ENCODE measurements at places on chromosomes 12 and 14.
A peak's percentile ranks its signal among the peaks of the same experiment; 100 is the strongest.

GRCh38 chr12:19539836-19540235 lies 100.5 kb downstream of the AEBP2 start:
- no peak for DNase-seq

DNA sequence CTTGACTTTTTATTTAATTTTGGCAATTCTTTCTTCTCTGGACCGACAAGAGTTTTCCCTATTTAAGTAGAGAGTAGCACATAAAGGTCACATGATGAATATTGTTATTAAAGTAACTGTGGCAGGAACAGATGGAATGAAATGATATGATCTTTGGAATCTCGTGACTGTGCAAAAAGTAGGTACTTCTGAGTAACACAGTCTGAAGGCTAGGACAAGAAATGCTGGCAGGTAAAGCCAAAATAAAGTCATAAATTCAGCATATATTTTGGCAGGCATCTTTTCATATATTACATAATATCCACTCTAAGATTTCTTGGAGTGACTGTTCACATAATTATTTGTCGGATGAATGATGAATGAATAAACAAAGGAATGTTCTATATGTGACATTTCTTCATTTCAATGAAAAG lies 121.4 kb downstream of the EFCAB11 start:
- DNase-seq = no peak

GRCh38 chr14:65772921-65773574 lies 360.5 kb downstream of the FUT8 start:
- DNase-seq = no peak

DNA sequence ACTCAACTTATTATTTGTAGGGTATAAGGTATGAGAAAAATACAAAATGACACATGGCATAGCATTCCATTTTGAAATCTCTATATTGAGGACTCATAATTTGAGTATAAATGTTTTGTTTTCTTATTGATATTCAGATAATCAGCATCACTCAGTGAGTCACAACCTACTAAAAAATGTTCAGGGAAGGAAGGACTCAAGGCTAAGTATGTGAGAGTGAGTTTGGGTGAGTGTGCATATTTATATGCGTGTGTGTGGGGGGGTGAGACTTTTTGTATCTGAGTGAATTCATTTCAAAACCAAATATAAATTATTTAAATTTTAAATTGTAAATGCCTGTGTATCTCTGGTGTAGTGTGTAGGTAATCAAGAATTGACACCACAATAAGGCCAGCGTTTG lies 87.8 kb upstream of the PRKD1 start:
- no peak for DNase-seq

- no peak for DNase-seq
Measured at GRCh38 chr12:116919706-116920485, 9.1 kb downstream of the FBXW8 start.

- DNase-seq = no peak
Measured at GRCh38 chr14:48582938-48583337, 907.5 kb upstream of the MDGA2 start.

- DNase-seq = no peak
Measured at GRCh38 chr12:124398578-124399227, 103.8 kb downstream of the RFLNA start.

DNA sequence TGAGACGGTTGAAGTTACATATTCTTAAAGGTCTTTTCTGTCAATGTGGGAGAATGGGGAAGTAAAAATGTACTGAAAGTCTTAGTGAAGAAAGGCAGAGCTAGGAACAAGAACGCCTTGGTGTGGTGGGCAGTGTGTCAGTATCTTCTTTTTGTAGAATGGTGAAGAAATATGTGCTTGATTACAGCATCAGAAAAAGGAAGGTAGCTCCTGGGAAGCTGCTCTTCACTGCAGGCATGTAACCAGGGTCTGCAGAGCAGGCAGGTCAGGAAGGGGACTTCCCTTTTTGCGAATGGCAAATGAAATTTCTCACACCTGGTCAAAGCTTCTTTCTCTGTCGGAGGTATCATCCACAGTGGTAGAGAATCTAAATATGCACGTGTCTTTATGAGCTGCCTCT lies 226.2 kb downstream of the ADAMTS20 start:
- no peak for DNase-seq

DNA sequence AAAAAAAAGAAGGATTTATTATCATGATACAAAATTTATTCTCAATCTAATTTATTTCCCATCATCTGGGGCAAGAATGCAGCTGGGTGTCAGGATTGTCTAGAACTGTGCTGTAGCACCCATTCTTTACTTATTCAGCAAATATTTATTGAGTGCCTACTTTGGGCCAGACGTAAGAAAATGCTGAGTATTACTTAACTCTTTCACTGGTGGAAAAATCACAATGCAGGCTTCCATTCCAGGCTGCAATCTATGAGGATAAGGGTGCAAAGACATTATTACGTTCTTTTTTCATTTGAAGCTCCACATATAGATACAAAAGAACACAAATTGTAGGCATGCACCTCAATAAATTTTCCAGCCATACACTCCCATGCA lies 86.0 kb upstream of the CDKN3 start:
- DNase-seq = no peak

DNA sequence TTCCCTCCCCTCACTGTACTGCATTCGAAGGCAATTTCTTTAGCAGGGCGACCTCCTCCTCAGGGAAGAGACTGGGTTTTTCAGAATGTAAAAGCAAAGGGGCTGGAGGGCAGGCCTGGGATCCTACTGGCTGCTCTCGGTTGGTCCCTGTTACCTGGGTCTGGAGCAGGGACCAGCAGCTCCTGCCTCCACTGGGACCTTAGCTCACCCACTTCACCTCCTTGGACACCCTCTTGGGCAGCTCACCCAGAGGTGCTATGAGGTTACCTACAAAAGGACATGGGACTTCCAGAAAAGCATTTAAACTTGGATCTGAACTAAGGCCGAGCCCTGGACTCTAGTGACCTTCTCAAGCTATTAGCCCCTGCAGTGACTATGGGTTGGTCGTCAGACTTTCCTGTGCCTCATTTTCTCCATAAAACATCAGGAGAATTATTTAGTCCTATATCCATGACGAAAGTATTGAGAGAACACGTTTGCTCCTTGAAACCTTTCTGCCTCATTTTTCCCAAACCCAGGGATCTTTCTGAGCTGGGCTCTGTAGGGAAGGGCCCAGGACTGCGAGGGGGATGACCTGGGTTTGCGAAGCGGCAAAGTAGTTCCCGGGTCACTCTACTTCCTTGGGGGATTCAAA lies 65.0 kb downstream of the FBXL14 start:
- DNase-seq = no peak

- DNase-seq = peak; percentile 49
Measured at GRCh38 chr14:92039063-92039718, 668 bp downstream of the TRIP11 start.

DNA sequence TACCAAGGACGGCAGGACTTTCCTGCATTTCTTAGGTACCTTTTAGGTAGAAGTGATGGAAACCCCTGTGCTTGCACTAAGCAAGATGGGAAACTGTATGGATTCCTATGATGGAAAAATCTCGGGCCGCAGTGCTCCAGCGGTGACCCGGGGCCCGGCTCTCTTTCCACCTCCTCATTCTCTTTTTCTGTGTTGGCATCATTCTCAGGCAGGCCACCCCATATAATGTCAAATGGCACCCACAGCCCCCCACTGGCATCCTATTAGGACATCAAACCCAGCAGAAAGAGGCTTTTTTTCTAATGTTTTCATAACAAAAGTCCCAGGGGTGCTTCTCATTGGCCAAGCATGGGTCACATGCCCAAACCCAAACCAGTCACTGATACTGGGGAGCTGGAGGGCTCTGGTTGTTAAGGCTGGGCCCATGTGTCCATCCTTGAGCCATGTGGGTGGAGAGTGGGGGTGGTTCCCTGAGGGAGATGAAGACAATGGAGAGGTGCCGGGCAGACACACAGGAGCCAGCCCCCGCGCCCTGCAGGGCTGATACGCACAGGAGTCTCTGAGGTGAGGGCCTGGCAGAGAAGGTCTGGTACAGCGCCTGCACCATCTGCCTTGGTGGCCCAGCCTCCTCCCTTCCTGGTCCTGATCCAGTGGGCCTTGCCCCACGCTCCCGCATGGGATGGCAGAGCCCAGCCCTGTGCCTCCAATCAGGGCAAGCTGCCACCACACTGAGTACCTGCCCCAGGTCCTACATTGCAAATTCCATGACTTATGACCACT lies 142.1 kb downstream of the CALM1 start:
- no peak for DNase-seq

GRCh38 chr12:77323788-77324415 lies 258.5 kb upstream of the E2F7 start:
- no peak for DNase-seq

DNA sequence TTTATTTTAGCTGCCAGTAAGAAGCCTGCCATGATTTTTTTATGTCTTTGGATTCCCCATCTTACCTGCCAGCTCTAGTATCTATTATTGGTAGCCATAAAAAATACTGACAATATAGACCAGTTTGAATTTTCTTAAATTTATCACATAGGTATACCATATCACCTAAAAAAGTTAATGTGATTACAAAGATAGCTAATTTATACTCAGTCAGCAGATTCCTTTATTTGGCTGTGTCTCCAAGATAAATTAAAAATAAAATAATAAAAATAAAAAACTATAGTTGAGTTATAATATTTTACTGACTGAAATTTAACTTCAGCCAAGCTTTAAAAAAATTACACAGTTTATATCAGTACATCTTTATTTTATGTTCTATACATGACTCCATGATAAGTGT lies 128.3 kb downstream of the GPHN start:
- DNase-seq = no peak

- DNase-seq = no peak
Measured at GRCh38 chr12:118345355-118345754, 27.4 kb downstream of the TAOK3 start.

DNA sequence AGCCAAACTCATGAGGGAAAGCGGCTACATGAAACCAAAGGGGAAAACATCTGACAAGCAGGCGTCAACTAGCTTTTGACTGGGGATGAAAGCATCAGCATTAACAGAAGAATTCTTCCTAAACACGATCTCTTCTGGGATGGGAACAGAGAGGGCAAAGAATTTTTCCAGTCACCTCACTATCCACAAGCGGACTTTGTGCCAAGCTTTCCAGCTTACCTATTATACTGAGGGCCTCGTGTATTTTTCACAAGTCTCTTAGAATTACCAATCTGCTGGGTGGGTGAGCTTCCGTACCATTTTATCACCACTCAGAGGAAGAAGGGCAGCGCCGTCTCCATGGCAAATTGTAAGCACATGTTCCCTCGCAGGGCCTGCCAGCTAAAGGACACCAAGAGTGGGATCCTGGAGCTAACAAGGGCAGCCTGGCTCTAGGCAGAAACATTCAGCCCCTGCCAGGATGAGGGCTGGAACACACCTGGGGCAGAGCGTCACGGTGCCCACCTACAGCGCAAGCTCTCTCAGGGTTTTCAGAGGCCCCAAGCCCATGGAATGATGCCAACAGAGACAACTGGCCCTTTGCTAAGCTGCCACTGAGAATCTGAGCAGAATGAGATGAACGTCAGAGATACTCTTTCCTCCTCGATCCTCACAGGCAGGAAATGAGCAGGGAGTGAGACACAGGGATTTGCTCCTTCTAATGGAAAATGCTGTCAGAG lies 74.6 kb downstream of the CHGA start:
- DNase-seq = no peak

- no peak for DNase-seq
Measured at GRCh38 chr12:38761111-38761510, 144.3 kb downstream of the CPNE8 start.

DNA sequence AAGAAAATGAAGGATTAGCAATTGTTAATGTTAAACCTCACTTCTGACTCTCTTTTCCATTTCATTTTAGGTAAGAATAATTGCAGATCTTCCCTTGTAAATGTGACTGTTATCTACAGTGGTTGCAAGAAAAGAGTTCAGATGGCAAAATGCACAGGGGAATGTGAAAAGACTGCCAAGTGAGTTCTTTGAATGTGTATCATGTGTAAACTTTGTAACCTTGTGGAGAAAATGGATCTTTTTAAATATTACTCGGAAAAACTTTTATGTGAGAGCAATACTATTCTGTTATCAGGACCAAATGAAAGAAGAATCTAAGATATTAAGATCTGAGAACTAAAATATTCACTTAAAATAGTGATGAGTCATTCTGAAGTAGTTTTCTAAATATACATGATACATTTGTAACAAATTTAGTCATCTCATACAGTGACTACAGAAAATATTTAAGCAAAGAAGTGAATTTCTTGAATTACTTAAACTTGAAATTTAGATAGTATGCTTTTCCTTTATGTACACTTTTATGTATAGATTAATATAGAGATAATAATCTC lies 122.5 kb upstream of the CNTN1 start:
- DNase-seq = no peak

DNA sequence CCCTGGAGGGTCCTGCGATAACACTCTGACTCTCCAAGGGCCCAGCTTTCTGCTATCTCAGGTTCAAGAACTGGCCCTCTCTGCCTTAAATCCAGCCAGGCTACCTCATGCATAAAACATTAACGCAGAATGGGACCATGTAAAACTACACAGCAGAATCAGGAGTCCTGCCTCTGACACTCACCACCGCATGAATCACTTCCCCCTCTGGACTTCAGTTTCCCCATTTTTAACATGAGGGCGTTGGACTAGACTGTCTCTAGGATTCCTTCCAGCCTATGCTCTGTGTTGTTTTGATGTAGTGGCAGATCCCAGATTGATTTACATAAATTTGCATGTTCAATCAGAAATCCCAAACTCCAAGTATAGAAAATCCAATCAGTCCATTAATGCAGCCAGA lies 3.3 kb downstream of the NCKAP5L start:
- no peak for DNase-seq

- DNase-seq = no peak
Measured at GRCh38 chr12:100993916-100994450, 199.4 kb downstream of the ANO4 start.

DNA sequence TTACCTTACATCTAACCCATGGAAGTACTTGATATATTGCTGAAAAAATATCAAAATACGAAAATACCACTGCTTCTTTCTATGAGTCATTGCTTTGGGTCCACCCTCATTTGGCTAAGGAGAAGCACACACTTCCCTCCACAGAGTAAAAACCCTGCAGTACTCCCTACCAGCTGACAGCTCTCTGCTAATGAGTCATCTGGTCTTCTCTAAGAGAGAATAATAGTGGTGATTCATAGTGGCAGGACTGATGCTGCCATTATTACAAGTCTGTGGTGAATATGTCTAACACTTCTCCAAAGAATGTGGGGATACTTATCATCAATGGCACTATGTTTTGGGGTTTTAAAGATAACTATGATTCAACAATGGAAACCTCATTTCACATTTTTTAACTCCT lies 90.7 kb downstream of the PPFIA2 start:
- peak; percentile 26 for DNase-seq

DNA sequence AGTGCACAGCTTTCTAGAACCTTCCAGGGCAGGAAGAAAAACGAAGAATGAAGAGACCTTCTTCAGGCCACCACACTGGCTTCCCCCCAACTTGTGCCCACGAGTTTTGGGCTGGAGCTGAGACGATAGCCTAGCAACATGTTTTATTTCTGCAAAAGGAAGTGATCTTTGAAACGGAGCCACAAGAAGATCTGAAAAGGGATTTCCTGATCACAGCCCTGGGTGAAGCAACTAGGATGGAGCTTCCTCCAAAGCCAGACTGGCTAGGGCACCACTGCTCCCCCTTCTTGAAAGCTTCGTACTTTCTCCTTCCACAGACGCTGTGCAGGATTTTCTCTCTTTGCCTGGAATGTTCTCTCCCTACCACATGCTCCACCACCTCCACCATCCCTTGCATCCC lies 418.3 kb downstream of the MED13L start:
- no peak for DNase-seq

GRCh38 chr14:63788011-63788933 lies 60.4 kb upstream of the SGPP1 start:
- no peak for DNase-seq
